Amniotic stem cell (primary cell): ENCODE measurements at places on chromosomes 2 and 18.
A peak's percentile ranks its signal among the peaks of the same experiment; 100 is the strongest.

DNA sequence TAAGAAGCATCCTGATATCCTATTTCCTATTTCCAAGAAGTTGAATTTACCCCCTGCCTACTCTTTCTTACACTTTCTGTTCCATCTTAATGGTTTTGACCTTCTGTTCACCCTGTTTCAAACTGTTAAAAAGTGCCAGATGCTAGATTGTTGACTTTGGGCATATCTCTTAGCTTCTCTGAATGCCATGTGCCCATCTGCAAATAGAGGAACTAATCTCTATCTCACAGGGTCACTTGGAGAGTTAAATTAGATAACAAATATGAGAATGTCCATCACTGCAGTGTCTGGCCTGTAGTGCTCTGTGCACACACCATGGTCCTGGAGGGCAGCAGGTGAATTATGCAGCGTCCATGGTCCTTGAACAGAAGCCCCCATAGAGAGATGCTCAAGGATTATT, 83.8 kb downstream of the LRATD1 start:
- DNase-seq, result no peak

- DNase-seq, result no peak
Measured at GRCh38 chr2:6881516-6881915, 3.9 kb downstream of the RSAD2 start.

DNA sequence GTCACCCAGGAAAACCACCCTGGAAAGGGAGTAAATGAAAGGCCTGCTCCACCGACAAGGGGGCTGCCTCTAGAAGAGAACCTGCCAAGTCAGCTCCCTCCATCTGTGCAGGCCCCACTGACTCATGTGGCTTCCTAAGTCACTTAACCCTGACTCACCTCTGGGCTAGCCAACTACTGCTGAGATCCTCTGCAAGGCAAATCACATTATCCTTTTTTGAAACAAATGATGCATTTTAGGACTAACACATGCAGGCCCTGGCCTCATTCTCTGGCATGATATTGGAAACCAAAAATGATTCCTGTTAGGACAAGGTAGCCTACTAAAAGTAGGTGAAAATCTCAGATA, 474.6 kb downstream of the EPHA4 start:
- DNase-seq, result peak; percentile 16

- DNase-seq, result no peak
Measured at GRCh38 chr2:29810956-29811355, 110.4 kb downstream of the ALK start.

GRCh38 chr2:129061069-129061768, 742.6 kb upstream of the HS6ST1 start:
- DNase-seq, result no peak

DNA sequence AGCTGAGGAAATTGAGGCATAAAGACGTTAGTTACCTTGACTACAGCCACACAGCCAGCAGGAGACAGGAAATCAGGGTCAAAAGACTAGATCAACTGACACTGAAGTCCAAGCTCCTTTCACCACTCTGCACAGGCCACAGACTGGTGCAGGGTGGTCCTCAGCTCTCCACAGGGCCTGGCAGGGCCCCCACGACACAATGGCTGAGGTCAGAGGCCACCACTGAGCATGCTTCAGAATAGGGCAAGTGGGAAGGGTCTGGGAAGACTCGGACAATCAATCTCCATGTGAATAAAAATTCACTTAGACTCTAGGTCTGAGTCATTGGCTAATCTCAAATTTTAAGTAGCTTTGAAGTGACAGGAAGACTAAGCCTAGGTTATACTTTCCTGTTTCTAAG, 201.7 kb downstream of the ALK start:
- DNase-seq, result no peak

- DNase-seq, result no peak
Measured at GRCh38 chr2:70961648-70961994, 16.8 kb upstream of the ANKRD53 start.

DNA sequence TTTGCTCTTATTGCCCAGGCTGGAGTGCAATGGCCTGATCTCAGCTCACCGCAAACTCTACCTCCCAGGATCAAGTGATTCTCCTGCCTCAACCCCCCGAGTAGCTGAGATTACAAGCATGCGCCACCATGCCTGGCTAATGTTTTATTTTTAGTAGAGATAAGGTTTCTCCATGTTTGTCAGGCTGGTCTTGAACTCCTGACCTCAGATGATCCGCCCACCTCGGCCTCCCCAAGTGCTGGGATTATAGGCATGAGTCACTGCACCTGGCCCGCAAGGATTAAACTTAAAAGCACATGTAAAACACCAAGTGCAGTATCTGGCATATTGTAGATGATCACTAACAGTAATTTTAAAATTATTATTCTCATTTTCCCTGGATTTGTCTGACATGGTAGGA, 72.9 kb downstream of the C1QL2 start:
- no peak for DNase-seq

GRCh38 chr2:144376460-144376859, 143.5 kb downstream of the ZEB2 start:
- DNase-seq, result no peak

DNA sequence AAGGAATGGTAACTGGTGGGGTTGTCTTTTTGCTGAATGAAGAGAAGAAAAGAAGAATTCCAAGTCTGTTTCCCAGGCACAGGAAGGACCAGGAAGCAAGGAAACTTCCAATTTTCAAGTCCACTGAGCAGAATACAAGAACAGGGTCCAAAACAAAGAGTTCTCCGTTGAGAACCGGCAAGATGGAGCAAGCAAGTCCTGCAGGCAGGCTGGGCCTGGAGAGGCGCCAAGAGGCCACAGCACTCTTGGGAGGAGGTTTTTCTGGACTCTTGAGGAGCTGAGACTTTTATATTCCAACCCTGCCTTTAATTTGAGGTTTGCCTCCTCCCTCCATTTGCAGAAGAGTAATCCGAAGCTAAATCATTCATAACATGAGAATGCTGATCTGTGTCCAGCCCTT, 224.5 kb downstream of the IKZF2 start:
- no peak for DNase-seq
